Neural progenitor cell (in vitro differentiated cells): ENCODE measurements at places on chromosomes 1 and 21. TPM values are rescaled to one million over a fixed set of nuclear protein-coding genes. Genes with fewer than 3 reads are reported as not detected.

The IGSF3 gene
- total RNA-seq = 24.0 and 33.7 TPM in 2 replicates

The GJA5 gene
- total RNA-seq = 0.11 and 0.12 TPM in 2 replicates

The TMCC2 gene
- 7.1 and 12.1 TPM in 2 replicates for total RNA-seq

The TLR5 gene
- 0.30 and 0.68 TPM in 2 replicates for total RNA-seq

The NR1I3 gene
- not detected in 2 replicates for total RNA-seq
